ENCODE measurements at places on chromosomes 1 and 21.
A peak's percentile ranks its signal among the peaks of the same experiment; 100 is the strongest.

GRCh38 chr1:188017921-188018320 lies 1189.2 kb downstream of the PLA2G4A start:
- DNase-seq, result peak; percentile 2

- peak; percentile 67 for DNase-seq
Observed at GRCh38 chr1:173914366-173914871, 2.7 kb downstream of the SERPINC1 start.

DNA sequence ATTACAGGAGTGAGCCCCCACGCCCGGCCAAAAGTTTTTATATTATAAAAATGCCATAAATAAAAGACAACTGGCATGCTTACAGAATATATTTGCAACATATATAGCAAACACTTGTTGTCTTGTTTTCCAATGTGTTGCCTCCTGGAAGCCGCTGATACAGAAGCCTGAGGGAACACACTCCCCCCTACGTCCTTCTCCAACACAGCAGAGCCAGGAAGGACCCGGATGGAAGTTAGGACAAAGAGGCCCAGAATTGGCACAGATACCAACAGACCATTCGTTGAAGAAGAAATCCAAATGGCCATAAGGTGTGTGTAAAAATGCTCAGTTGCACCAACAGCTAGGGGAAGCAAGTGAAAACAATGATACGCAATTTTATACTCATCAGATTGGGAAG lies 1.3 kb upstream of the PLA2G5 start:
- no peak for DNase-seq

DNA sequence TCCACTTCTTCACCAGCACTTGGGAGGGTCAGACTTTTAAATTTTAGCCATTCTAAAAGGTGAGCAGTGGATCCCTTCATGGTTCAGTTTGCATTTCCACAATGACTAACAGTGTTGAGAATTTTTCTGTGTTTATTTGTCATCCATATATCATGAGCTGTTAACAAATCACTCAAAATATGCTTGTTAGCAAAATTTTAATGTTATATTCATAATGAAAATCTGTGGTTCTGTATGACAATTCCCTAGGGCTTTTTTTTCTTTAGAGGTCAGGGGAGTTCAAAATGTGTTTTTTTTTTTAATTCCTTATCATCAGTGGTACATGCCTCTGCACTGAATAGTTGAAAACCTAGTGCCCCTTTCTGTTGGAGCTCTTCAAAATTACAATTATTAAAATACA lies 682.2 kb upstream of the ADGRL2 start:
- no peak for DNase-seq

DNA sequence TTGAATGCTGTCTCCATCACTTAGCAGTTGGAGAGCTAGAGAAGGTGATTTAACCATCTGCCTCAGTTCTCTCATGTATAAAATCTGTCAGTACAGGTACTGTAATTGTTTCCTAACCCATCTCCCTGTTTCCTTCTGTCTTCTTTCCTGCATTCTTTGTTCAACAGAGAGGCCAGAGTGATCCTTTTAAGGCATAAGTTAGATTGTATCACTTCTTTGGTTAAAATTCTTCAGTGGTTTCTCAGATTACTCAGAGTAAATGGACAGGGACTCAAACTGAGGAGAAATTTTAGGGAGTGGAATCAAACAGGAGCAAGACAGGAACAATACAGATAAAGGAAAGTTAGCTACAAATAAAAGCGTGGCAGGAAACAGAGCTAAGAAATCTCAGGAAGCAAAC lies 45.2 kb upstream of the SSX2IP start:
- DNase-seq, result no peak

- DNase-seq, result no peak
Observed at GRCh38 chr1:182299728-182300616, 91.6 kb downstream of the GLUL start.

DNA sequence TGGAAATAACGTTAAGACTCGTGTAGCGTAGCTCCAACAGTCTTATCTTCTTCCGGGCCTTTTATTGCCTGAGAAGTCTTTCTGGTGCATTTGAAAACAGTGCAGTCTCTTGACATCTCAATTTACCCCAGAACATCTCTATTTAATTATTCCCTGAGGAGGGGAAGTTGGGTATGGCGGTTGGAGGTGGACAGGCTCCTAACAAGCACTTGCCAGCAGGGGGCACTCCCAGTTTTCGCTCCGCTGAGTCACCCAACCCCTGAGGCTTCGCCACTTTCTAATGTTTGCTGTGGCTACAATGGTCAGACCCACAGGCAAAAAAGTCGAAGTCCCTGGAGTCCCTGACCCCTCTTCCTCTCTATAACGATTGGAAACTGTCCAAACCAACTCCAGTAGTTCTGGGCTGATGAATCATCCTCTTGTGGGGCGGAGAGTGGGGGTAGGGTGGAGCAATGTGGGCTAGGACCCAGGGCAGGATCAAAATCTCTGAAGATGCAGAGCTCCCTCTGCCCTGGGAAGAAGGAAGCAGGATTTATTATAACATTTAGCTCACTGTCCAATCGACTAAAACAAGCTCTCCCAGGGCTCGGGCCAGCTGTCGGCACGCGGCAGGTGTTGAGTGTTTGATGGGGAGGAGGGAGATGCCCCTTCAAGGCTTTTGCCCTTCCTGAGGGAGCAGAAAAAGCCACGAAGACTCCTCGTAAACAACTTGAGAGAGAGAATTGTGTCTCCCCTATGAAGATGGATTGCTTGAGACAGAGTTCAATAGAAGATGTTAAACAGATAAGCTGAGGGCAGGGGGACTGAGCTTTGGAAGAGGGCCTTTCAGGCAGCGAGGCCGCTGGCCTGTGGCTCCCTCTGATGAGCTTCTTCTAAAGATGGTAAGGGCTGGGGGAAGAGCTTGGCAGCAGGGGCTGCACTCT lies 85.7 kb downstream of the BRINP2 start:
- peak; percentile 57 for DNase-seq

GRCh38 chr21:22224261-22224660 lies 1226.1 kb downstream of the NCAM2 start:
- no peak for DNase-seq

DNA sequence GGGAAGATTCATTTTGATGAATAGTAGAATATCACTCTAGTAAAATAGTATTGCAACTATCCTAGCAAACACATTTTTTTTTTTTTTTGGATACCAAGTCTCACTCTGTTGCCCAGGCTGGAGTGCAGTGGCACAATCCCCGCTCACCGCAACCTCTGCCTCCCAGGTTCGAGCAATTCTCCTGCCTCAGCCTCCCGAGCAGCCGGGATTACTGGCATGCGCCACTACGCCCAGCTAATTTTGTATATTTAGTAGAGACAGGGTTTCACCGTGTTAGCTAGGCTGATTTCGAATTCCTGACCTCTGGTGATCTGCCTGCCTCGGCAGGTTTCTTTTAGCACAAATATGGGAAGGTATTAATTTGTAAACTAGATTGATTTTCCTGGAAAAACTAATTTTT lies 33.8 kb downstream of the KCTD3 start:
- no peak for DNase-seq

- no peak for DNase-seq
Observed at GRCh38 chr1:199585392-199585791, 442.1 kb upstream of the NR5A2 start.

DNA sequence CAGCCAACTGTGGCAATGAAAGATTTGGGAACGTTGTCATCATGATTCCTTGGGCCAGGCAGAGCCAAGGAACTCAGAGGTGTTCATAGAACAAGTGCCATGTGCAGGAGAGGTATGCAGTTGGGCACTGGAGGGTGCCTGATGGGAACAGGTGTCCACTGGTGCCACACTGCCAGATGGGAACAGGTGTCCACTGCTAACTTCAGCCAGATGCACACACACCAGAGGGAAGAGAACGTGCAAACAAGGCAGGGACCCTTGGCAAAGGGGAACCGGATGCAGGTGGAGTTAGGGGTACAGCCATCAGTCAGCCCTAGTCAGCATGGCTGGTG lies 13.5 kb downstream of the OLFML2B start:
- no peak for DNase-seq

DNA sequence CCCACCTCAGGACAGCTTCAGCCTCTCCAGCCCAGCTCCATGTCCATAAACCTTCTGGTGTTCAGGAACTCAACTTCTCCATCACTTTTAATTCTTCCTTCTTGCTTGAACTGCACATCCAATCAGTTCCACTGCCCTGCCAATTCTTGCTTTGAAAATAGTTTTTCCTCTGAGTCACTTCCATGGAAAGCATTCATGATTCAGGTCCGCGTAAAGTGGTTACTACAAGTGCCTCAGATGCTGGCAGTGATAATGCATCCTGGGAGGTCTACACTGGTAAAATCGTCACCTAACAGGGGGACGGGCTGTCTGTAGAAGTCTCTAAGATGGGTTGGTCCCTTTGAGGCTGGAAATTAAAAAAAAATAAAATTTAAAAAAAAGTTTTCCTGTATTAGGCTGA lies 25.9 kb upstream of the RCAN1 start:
- peak; percentile 82 for DNase-seq

DNA sequence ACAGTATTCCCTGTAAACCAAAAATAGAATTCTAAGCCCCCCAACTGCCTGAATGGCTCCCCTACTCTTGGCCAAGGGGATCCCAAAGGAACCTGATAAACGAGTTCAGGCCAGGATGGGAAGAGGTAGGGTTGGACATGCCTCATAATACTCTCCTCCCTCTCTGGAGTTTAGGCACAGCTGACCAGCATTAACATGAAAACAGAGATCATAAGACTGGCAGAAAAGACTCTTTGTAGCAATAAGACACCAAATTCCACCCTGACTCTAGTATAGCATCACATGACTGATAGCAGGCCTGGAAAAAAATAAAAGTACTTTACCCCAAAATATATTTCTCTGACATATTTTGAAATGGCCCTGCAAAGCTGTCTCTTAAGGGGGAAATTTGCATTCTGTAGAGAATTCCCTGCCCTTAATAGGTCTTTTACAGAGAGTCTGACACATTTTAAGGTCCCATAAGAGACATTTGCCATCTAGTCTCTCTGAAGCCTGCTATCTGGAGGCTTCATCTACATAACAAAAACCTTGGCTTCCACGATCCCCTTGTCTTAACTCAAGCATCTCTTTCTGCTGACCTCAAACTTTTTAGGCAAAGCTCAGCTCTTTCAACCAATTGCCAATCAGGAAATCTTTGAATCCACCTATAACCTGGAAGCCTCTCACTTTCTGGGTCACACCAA lies 55.9 kb downstream of the SIK1 start:
- DNase-seq, result no peak

DNA sequence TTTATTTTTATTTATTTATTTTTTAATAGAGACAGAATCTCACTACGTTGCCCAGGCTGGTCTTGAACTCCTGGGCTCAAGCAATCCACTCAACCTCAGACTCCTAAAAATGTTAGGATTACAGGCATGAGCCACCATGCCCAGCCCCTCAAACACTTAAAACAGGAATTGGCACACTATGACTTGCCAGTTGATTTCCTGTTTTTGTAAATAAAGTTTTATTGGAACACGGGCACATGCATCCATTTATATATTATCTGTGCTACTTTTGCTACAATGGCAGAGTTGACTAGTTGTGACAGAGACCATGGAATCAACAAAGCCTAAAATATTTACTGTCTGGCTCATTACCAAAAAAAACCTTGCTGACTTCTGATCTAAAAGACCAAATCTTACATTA lies 16.0 kb upstream of the YRDC start:
- DNase-seq, result no peak

- no peak for DNase-seq
Observed at GRCh38 chr1:203584507-203584906, 42.1 kb upstream of the ATP2B4 start.

- DNase-seq, result no peak
Observed at GRCh38 chr1:109531826-109532364, 7.8 kb upstream of the GPR61 start.

GRCh38 chr21:34289856-34290255 lies 74.0 kb upstream of the KCNE2 start:
- DNase-seq, result no peak

- peak; percentile 9 for DNase-seq
Observed at GRCh38 chr1:7224644-7225043, 439.4 kb downstream of the CAMTA1 start.

DNA sequence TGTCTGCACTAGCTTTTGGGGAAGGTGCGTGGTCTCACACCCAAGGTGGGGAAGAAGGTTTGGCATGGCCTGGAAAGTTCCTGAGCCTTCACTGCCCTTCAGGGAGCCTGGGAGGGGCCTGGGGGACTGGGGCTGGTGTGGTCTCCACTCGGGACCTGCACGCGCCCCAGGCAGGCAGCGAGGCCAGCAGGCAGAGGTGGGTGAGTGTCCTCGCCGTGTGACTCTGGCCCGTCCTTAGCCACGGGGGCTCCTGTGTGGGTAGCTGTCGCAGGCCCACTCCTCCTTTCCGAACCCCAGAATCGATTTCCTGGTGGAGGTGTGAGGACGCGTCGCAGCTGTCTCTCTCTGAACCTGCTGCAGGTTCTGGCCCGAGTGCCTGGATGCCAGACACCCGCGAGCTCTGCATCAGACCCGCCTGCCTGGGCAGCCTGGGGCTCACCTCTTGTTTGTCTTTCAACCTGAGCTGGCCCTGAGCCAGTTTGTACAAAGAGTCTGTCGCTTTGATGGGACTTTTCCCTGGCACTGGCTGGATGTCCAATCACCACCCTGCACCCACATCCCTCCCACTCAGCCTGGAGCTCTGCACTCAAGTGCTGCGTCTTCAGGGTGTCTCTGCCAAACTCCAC lies 36.0 kb upstream of the SLC19A1 start:
- no peak for DNase-seq

- DNase-seq, result no peak
Observed at GRCh38 chr1:1034439-1034781, 14.5 kb downstream of the AGRN start.

GRCh38 chr1:37513795-37514349 lies 694 bp downstream of the MEAF6 start:
- DNase-seq, result peak; percentile 23

DNA sequence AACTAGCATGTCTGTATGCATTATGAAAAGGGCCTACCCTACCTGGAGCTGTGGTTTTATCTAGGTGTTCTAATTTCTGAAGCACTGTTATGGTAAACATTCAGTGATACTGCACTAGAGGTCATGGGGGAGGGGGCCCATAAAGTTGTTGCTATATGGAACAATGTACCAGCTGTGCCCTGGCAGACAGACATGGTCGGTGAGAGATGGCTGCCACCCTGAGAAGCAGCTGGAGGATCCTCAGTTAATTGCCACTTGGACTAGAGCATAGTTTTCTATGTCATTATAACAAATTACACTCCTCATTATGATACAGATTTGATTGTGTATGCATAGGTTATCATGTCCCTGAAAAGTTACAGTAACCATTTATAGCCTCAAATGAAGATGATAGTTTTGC lies 45.4 kb downstream of the ILDR2 start:
- no peak for DNase-seq

- no peak for DNase-seq
Observed at GRCh38 chr1:84352298-84353106, 45.8 kb upstream of the DNASE2B start.

GRCh38 chr1:34970829-34971228 lies 14.3 kb downstream of the TMEM35B start:
- no peak for DNase-seq

GRCh38 chr1:167584581-167584980 lies 31.0 kb upstream of the CREG1 start:
- DNase-seq, result no peak

GRCh38 chr1:207455183-207455754 lies 1.1 kb downstream of the CR2 start:
- DNase-seq, result no peak

Measured in lung microvascular endothelial cell (primary cell).